Endothelial cell of umbilical vein (primary cell): ENCODE measurements at places on chromosomes 4 and X.
A peak's percentile ranks its signal among the peaks of the same experiment; 100 is the strongest.

DNA sequence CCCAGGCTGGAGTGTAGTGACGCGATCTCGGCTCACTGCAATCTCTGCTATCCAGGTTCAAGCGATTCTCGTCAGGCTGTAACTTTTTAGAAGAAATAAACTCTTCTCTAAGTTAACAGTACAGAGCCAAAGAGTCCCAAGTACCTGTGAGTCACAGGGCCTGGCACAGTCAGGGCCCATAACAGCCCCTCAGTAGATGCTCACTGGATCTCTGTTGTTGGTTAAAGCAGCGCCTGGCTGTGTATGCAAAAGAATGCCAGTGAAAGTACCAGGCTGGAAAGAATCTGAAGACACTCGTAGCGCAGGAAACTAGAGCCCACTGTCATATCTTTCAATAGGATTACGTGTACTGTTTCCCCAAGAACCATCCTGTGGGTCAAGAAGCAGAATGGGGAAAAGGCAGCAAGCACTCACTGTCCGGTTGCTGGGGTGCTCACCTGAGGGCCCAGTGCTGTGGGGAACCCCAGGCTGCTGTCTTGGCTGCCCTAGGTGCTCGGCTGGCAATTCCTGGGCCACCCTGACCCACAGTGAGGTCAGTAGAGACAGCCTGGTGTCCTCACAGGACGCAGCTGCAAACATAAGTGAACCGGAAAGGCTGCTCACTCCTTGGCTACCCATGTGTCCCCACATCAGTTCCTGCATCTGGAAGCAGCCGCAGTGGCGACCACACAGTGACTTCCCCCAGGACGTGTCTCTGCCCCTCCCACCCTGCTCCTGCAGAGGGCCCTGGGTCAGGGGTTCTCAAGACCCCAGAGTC is 3.1 kb upstream of the SLBP start:
- DNase-seq: no peak

GRCh38 chr4:26905172-26905571 is 44.5 kb downstream of the STIM2 start:
- DNase-seq: no peak

- DNase-seq: no peak
Observed at GRCh38 chrX:17174671-17175070, 200.3 kb upstream of the NHS start.

- DNase-seq: peak; percentile 55
Observed at GRCh38 chr4:148795156-148795864, 353.1 kb upstream of the NR3C2 start.

GRCh38 chr4:165301833-165302232 is 25.6 kb upstream of the MSMO1 start:
- peak; percentile 26 for DNase-seq

DNA sequence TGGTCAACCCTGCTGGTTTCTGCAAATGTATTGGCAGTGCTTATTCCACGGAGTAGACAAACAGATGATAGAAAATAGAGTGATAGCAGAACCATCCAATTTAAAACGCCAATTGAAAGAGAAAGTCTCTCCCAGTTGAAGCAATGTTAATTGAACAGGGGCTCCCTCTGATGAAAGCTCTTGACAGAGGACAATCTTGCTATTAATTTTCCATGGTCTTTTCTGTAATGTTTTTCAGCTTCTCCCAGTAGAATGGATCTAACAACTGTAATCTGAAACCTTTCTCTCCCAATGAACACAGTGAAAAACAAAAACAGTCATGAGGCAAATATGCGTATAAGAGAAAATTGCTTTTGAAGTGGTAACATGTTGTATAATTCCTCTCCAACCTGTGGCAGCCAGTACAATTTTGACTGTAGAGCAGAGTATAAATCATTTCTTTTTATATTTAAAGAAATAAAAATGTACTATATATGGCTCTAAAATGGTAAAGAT is 225.1 kb upstream of the GALNTL6 start:
- no peak for DNase-seq

DNA sequence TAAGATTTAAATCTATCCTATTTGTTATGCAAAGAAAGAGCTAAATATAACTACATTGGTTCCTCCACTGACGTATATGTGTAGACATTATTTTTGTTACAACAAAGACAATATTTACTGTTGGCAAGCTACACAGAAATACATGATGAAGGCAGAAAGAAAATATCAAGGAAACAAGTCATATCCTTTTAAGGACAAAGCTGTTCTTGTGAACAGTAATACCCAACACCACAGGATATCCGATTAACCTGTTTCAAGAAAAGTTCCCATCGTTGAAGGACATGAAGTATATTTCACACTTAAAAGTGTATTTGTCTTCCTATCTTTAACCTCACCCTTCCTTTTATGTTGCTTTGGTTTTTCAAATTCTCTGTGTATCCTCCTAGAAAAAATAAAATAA is 235.8 kb upstream of the AADAT start:
- DNase-seq: no peak

GRCh38 chr4:169420291-169420690 is 149.5 kb upstream of the SH3RF1 start:
- DNase-seq: no peak

GRCh38 chr4:2245057-2245786 is 3.3 kb upstream of the HAUS3 start:
- DNase-seq: no peak

DNA sequence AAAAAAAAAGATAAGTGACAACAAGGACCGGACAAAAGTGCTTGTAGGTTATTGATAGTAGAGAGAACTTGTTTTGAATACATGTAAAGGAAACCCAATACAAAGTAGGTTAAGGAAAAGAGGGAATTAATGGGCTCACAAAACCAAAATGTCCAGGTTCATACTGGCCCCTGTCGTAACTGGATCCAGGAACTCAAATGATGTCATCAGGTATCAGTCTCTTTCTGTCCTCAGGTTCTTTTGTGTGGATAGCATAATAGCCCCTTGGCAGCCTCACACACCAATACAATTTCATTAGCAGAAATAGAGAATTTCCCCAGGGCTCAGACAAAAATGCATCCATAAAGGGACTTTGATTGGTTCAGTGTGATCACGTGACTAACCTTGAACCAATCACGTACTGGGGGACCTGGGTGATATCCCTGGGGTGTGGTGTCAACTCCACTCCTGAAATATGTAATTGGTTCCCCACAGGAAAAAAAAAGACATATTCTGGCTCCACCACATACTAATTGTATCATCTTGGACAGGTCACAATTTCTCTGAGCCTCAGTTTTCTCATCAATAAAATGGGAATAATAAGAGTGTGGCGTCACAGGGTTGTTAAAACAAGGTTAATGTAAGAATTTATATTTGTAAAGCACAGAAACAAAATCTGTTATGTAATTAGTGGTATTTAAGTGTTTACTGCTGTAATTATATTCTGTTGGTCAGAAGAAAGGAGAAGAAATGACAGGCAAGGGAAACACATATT is 174.8 kb downstream of the PDGFRA start:
- DNase-seq: no peak

DNA sequence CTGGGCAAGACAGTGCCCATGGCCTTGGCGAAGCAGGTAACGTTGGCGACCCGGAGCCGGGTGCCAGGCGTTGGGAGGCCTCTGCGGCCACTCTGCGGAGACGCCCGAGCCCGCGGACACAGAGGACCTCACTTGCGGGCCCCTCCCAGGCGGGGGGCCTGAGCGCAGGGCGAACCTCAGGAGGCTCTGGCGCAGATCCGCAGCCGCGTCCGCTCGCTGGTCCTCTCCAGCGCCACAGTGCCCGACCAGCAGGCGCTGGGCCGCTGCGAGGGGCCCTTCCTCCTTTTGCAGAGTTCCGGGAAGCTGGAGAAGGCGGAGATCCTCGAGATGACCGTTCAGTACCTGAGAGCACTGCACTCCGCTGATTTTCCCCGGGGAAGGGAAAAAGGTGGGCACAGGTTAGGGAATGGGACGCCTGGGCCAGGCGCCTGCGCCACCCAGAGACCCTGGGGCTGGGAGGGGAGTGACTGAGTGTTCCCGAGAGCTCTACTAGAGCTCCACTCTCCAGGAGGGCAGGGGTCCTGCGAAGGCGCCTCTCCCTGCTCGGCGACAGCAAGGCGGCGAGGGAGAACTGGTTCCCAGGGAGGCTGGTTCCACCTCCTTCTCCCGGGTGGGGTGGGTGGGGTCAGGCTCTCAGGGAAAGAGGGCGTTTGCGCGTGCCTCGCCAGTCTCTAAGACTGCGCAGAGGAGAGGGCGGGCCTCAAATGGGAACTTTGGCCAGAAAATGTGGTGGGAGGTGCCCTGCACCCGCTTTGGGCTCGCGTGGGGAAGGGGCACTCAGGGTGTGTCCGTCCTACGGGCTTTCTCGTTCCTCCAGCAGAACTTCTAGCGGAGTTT is 1.4 kb downstream of the HELT start:
- DNase-seq: no peak

DNA sequence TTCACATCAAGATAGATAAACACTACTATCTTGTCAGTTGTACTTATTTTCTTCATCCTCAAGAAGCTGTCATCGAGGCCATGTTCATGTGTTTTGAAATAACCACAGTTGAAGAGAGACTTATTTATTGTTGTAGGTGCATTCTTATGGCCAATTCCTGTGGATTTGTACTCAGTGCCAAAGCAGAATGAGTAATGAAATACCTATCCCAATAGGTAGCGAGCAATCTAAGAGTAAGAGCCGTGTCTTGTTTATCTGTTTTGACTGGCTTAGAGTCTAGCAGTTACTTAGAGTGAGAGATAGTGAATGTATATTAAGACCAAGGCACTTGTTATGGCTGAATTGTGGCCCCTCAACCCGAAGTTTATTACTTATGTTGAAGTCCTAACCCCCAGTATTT is 631.0 kb upstream of the SPANXN1 start:
- no peak for DNase-seq

DNA sequence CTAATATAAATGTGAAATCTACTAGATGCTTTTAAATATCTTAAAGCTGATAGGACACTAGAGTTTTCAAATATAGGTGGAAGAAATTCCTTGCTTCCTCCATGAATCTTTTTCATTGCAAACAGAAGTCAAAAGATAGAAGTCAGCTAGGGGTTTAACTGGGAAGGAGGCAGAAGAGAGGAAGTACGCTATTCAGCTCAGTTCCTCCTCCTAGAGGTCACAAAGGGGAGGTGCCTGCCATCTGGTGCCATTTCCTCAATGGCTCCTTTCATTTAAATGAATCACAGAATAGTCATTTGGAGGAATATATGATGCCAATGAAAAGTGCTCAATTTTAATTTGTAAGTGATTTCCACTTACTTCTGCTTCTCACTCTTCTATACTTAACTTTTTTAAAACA is 8.5 kb downstream of the COL25A1 start:
- no peak for DNase-seq

- DNase-seq: no peak
Observed at GRCh38 chr4:54940996-54941865, 184.2 kb downstream of the KDR start.

GRCh38 chrX:42414057-42414456 is 363.9 kb downstream of the PPP1R2C start:
- DNase-seq: no peak

DNA sequence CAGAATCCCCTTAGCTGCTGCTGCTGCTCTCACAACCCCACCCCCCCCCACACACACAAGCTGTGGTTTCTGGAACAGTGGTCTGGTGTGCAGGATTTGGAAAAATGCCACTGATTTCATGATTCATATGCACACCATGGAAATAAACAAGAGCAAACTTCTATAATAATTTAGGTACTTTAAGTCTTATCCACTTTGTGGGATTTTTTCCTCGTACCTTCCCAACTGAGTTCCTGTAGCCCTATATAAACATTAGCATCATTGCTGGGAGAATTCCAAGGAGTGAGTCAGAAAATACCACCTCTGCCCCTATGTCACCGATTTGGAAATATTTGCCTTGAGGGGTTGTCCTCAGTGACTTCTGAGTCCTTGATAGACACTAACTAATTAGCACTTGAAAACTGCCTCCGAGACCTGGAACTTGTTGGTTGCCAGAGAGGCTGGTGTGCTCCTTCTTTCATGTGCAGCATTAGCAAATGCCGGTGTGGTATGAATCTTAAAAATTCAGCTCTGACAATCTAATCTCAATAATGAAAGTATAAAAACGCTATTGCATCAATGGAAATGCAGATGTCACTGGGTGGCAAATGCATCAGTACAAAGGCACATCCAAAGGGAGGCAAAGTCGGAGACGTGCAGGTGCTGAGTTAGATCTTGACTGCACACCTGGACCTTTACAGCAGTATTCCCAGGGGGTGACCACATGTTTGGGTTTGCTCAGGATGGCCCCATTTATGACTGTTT is 61.8 kb downstream of the CPE start:
- peak; percentile 10 for DNase-seq

GRCh38 chrX:155086961-155087735 is 15.8 kb downstream of the BRCC3 start:
- DNase-seq: no peak

DNA sequence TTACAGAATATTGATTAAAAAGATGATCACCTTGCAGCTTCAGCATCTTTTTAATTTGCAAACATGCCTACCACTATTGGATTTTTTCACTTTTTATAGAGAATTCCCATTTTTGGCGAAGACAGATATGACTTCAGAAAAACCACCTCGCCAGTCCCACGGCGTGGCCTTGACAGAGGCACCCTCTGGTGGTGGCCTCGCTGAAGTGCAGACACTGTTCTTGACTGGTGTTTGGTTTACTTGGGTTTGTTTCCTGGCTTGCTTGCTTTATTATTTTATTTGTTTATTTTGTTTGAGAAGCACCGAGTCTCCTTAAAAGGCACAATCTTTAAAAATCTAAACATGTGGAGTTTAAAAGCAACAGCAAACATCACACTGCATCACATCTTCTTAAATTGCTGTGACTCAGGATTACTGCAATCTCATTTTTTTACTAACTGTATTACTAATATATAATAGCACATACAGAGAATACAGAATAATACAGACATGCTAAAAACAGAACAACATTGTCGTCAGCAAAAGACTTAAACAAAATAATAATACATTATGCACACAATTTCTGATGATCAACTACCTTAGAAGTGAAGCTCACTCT is 13.1 kb upstream of the AMTN start:
- peak; percentile 54 for DNase-seq

- DNase-seq: no peak
Observed at GRCh38 chr4:159281771-159282170, 178.9 kb downstream of the RAPGEF2 start.

- no peak for DNase-seq
Observed at GRCh38 chr4:144648042-144648441, 2.1 kb downstream of the HHIP start.

DNA sequence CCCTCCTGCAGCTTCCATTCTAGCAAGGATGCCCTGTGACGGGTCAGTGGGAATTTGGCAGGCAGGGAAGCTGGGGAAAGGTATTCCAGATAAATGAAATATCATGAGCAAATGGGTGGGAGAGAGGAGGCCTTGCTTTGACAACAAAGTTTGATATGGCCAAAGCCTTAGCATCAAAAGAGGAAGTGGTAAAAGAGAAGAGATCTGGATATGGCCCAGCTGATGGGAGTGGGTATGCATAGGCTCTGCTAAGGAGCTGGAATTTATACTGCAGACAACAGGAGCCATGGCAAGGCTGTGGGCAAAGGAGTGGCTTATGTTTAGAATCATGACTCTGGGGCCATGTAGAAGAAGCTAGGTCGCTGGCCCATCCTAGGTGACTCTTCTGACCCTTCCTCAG is 89.2 kb downstream of the PJA1 start:
- no peak for DNase-seq

- no peak for DNase-seq
Observed at GRCh38 chr4:82825425-82825824, 26.8 kb upstream of the SCD5 start.
